ENCODE measurements at places on chromosomes 5 and 9.
A peak's percentile ranks its signal among the peaks of the same experiment; 100 is the strongest.

DNA sequence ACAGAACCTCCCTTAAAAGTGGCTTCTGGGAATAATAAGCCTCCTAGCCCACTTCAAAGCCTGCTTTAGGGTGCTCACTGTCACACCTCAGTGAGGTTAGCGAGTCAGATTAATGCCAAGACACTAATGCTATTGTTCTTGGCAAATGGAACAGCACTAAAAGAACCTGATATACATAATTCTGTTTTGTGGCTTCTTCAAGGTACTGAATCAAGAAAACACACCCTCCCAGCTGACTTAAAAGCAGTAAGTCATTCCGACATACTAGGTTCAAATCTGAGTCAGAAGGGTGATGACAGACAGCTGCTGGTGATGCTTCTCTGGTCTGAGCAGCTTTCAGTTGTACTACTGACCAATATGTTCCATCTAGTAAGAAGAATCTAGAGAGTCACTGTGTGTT is 121.6 kb downstream of the OXCT1 start:
- DNase-seq: no peak

GRCh38 chr5:54539001-54539400 is 21.4 kb downstream of the SNX18 start:
- no peak for DNase-seq

DNA sequence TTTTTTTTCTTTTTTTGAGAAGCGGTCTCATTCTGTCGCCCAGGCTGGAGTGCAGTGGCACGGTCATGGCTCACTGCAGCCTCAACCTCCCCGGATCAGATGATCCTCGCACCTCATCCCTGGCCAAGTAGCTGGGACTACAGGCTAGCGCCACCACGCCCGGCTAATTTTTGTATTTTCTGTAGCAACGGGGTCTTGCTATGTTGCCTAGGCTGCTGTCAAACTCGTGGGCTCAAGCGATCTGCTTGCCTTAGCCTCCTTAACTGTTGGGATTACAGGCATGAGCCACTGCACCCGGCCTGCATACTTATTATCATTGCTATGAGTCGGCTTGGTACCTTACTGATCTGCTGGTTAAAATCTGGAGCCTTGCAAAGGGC is 790 bp upstream of the IARS1 start:
- peak; percentile 5 for DNase-seq

- DNase-seq: no peak
Measured at GRCh38 chr9:133552236-133552635, 17.7 kb downstream of the ADAMTSL2 start.

- DNase-seq: peak; percentile 59
Measured at GRCh38 chr9:33737811-33738606, 57.4 kb upstream of the PRSS3 start.

DNA sequence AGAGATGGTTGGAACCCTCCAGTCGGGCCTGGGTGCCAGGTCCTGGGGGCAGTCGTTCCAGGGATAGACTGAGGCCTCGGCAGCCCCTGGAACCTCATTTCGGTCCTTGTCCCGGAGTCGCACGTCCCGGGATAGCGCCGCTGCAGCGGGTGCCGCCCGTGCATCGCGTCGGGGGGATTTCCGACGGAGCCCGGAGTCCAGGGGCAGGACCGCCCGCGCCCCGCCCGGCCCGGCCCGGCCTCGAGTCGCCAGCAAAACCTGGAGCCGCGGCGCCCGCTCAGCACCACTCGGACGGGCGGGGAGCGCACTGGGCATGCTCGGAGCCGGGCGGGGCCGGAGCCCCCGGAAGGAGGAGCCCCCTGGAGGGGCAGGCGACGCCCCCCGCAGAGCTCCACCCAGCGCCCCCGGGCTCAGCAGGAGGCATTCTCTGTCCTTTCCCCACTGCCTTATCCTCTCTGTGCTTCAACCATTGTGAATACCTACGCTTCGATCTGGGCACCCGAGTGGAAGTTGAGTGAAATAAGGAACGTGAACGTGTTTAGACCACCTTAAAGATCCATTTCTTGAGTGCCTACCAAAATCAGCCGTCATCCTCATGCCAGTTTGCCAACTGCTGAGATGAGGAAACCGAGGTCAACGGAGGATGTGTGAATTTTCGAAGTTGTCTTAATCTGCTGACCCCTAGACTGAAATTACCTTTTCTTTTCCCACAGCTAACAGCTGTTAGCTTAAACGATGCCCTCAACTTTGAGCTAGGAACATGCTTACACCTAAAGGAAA is 1.7 kb upstream of the PTPN3 start:
- DNase-seq: peak; percentile 81

DNA sequence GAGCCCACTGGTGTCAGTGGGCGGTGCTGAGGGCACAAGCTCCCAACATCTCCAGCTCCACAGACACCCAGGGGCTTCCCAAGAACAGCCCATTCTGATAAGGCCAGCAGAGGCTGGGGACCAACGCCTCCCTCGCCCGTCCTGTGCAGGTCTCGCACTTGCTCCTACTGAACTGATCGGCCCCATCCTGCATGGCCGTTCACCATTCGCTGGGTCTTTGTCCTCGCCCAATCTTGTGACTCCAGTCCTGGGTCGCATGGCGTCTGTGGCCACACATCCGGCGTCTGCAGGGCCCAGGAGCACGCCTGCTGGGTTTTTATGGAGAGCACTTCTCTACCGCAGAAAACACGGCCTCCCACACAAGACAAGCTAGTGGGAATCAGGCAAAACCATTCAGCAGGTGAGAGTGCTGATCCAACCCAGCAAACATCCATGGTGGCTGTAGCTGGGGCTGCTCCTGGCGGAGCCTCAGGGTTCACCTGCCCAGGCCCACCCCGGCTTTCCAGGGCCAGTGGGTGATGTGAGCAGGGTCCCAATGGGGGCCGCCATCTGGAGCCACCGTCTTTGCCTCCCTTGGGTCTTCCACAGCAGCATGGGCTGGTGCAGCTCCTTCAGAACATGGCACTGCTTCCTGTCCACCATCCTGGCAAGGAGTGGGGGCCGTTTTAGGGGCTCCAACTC is 7.4 kb downstream of the LRRC14B start:
- no peak for DNase-seq

GRCh38 chr9:104700306-104700705 is 6.0 kb downstream of the OR13D1 start:
- DNase-seq: no peak

DNA sequence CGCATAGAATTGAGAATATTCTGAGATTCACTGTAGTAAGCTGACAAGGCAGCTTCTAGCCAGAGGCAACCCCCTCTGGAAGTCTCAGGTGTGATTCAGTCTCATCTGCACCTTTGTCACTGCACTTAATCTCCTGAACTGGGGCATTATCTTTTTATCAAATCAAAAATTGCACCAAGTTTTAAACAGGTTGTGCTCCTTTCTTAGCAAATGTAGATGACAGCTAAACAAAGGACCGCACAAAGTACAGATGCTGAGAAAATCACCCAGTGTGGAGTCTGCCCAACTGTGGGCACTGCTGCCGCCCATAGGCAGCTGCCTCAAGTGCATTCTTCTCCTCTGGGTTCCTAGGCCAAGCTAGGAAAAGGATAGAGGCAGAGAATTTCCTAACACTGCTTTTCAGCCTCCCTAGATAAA is 51.1 kb downstream of the STARD4 start:
- peak; percentile 53 for DNase-seq

DNA sequence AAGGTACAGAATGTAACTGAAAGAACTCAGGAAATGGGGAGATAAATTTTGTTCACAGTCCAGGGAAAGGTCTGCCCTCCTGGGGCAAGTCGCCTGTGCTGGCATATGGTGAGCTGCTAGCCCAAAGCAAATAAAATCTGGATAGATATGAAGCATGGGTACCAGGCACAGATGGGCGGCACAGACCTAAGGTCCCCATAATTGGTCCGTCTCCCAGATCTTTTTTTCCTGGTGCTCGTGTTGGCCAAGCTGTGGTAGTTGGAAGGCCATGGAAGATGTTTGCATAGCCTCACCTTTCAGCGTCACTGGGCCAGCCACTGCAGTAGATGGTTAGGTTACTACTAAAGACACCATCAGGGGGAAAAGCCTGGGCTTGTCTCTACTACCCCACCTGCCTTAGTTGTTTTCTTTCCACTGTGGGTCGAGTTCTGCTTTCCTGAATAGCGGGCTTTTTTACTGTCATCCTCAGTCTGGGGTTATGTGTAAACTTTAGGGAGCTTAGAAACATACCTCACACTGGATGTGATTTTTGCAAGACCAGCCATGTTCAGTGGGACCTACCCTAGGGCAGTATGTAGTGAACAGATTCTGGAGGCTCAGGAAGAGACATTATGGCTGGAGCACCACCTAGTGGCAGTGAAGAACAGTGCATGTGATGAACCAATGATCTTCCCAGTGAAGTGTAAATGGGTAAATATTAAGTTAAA is 24.2 kb upstream of the GLRX start:
- DNase-seq: peak; percentile 83

- no peak for DNase-seq
Measured at GRCh38 chr9:35116539-35116897, 856 bp upstream of the ATOSB start.

- peak; percentile 35 for DNase-seq
Measured at GRCh38 chr9:137307255-137308056, 5.4 kb upstream of the NRARP start.

DNA sequence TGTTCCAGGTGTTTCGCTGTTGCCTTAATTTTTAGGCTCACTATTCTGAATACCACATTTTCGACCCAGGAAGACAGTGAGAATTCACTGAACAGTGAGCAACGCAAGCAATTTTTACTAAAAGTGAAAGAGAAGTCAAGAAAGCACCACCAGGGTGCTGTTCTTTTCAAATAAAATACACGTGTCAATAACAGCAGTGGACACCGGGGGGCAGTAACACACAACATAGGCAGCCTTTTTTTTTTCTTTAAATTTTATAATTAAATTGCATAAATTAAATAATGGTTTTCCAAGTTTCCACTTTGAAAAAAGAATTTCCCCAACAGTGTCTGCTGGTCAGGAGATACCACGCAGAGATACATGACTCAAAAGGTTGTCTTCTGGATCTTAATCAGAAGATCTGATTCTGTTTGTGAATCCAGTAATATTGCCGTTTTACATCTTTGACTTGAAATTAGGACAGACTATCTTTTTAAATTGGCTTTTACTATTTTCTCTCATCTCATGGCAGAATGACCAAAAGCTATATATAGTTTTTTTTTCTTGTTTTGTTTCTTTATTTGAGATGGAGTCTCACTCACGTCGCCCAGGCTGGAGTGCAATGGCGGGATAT is 47.1 kb upstream of the SH3GL2 start:
- DNase-seq: peak; percentile 59

- DNase-seq: no peak
Measured at GRCh38 chr5:125595095-125595494, 828.1 kb upstream of the GRAMD2B start.

DNA sequence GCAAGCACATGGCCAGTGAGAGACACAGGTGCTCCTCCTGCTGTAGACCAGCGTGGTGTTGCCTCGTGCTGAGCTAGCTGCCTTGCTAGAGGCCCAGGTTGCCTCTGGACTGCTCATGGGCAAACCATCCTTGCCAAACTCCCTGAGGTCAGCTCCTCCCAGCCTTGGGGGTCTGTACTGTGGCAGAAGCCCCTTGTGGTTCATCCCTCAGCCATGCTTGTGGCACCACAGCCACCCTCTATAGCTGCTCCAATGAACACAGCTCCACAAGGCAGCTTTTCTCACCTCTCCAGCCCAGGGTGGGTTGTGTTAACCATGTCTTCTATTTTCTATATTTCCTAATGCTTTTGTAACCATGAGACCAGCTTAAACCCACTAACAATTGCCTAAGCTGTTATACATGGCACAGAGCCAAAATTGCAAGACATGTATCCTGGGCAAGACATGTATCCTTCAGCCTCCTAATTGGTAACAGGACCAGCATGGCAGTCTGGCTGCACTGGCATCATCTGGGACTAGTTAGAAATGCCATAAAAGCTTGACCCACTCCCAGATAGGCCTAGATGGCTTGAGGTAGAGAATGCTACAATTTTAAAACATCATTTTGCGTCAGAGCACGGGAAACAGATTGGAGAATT is 183.1 kb upstream of the S1PR3 start:
- DNase-seq: peak; percentile 69

DNA sequence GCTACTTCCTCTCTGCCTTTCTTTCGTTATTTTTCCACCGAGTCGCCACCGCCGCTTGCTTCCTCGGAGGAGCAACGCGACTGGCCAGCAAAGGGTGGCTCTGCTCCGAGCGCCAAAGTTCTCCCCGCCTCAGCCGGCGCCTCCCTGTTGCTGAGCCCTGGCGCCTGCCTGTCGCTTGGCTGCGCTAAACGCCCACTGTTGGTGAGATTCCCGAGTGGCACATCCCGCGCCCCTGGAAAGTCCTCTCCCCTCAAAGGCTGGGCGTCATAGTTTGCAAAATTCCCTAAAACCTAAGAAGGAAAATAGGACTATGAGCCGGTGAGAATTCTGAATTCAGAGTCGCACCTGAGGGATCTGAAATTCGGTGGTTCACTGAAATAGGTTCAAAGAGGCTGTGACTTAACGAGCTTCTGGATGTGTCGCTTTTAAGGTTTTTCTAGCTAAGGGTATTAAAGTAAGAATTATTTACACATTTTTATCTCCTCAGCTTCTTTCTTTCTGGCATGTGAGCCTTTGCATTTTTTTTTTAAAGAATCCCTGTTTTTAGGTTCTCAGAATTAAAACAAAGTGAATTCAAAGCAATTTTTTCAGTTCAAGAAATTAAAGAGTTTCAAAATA is at the start of gene GRIN3A:
GRIN3A (minus strand) TSS at position 82 of the 618 bp plus-strand sequence. CDS start 668 bp downstream, outside the sequence.
- DNase-seq: peak; percentile 39

- no peak for DNase-seq
Measured at GRCh38 chr5:103476811-103477210, 85.8 kb downstream of the NUDT12 start.

GRCh38 chr9:88537761-88538091 is 2.7 kb downstream of the NXNL2 start:
- DNase-seq: peak; percentile 50

- DNase-seq: no peak
Measured at GRCh38 chr9:104993291-104993963, 65.5 kb upstream of the ABCA1 start.

GRCh38 chr9:88321764-88322163 is 66.5 kb upstream of the SPIN1 start:
- DNase-seq: no peak

GRCh38 chr9:124293718-124294506 is 36.2 kb downstream of the NEK6 start:
- DNase-seq: no peak

DNA sequence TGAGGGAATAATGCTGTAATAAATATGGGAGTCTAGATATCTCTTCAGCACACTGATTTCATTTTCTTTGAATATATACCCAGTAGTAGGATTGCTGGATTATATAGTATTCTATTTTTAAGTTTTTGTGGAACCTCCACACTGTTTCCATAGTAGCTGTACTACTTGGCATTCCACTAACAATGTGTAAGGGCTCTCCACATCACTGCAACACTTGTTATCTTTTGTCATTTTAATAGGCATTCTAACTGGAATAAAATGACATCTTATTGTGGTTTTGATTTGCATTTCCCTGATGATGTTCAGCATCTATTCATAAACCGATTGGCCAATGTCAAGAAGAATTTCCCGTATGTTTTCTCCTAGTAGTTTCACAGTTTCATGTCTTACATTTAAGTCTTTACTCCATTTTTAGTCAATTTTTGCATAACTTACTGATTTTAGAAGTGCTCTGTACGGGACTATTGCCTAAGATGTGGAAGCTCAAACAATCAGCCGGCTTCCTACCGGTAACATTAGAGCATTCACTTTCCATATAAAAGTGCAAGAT is 1078.8 kb downstream of the TAF11L14 start:
- DNase-seq: no peak
